Activated CD8-positive, alpha-beta memory T cell treated with anti-CD3 and anti-CD28 coated beads for 48 hours (primary cell): ENCODE measurements at places on chromosomes 11 and 22.

- DNase-seq = no peak
These were observed 40.2 kb downstream of the PDE2A start for GRCh38 chr11:72634016-72634415.

DNA sequence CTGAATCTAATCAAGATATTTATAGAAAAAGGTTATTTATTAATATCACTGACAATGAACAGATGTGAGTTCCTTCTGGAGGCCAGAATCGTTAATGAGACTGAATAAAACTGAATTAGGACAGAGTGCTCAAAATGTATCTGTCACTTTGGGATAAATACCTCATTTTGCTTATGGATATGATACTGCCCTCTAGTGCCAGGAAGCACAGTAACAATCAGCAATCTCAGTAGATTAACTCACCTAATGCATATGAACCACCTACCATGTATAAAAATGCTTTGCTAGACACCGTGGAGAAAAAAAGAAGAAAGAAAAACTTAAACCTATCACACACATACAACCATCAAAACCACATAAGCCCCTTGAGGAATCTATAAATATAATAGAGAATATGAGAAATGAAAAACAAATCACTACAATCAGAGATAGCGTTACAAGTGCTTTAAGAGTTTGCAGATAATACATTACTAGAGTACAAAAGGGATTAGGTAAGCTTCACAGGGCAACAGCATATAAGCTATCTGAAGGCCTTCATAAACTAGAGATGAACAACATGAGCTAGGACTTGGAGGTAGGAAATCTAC, 117.4 kb downstream of the SGSM3 start:
- DNase-seq = no peak

GRCh38 chr22:34897126-34897525, 168.8 kb upstream of the ISX start:
- DNase-seq = no peak

GRCh38 chr11:122108192-122108799, 7.7 kb downstream of the BLID start:
- DNase-seq = no peak

DNA sequence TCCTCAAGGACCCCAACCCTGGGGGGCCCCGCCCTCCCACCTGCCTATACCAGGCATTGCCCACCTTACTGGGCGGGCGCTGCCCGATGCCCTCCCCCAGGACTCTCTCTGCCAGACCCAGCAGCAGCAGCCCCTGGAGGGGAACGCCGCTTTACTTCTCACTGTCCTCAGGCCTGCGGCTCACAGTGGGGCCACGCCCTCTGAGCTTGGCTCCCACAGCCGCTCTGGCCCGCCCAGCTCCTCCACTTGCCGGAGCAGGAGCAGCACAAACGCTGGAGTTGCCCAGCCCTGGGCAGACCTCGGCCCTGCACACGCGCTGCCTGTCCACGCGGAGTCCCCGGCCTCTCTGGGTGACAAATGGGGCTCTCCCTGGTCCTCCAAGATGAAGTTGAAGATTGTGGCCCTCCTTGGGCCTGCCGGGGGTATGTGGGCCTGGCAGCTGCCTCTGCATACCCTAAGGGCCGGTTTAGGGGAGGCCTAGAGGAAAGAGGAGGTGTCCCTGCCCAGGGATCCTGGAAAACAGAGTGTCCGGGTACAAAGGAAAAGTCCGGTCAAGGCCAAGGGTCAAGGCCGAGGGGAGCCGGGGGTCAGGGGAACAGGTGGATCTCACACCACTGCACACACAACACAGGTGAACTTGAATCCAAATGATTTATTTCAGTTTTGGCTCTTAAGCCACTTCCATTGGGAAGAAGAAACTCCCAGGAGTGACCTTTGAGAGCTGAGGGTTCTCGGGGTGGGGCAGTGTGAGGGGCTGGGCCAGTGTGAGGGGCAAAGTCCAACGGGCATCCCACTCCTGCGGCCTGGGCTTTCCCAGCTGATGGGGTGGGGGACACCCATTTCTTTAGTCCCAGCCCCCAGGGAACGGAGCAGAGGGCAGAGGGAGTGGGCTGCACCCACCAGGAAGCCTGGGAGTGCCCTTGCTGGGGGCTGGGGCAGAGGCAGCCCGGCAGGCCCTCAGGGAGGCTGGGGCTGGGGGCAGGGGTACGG, 674 bp upstream of the BAIAP2L2 start:
- DNase-seq = no peak

DNA sequence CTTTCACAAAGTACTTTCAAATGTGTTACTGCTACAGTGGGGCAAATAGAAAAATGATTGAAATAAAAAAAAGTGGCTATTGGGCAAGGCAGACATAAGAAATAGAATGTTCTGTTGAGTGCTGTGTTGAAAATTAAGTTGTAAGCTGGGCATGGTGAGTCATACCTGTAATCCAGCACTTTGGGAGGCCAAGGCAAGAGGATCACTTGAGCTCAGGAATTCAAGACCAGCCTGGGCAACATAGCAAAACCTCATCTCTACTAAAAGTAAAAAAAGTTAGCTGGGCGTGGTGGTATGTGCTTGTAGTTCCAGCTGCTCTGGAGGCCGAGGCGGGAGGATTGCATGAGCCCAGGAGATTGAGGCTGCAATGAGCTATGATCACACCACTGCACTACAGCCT, 26.9 kb upstream of the LDHA start:
- DNase-seq = no peak

GRCh38 chr11:64535811-64536210, 55.2 kb upstream of the SLC22A12 start:
- no peak for DNase-seq

- DNase-seq = no peak
These were observed 30.2 kb downstream of the GTF2H1 start for GRCh38 chr11:18352581-18352980.

DNA sequence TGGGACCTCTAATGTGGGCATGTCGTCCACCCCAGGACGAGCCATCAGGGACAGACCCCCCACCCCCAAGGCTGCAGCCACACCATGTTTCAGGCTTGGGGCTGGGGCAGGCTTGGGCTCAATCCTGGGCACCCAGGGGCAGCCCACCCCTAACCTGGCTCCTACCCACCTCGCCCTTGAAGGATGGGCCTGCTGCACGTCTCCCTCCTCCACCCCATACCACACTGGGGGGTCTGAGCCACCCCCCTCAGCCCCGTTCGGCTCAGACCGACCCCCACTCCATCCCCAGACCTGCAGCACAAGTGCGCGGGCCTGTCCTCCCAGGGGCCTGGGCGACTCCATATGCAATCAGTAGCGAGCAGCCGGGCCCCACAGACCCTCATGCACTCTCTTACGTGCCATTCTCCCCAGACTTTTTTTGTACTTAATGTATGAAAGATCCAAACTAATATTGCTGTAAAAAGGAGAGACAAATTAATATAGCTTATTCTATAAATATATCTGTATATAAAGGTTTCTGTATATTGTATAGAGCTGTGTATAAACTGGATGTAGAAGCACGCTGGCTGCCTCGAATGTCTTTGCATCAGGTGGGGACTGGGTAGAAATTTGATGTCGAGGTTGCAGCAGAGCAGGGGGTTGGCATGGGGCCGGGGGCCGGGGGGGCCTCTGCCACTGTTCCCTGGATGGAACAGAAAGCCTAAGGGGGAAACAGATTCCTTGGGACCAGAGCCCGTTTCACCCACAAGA, 5.8 kb upstream of the MYRF start:
- no peak for DNase-seq

- no peak for DNase-seq
These were observed 107.1 kb upstream of the CADM1 start for GRCh38 chr11:115611343-115611742.

DNA sequence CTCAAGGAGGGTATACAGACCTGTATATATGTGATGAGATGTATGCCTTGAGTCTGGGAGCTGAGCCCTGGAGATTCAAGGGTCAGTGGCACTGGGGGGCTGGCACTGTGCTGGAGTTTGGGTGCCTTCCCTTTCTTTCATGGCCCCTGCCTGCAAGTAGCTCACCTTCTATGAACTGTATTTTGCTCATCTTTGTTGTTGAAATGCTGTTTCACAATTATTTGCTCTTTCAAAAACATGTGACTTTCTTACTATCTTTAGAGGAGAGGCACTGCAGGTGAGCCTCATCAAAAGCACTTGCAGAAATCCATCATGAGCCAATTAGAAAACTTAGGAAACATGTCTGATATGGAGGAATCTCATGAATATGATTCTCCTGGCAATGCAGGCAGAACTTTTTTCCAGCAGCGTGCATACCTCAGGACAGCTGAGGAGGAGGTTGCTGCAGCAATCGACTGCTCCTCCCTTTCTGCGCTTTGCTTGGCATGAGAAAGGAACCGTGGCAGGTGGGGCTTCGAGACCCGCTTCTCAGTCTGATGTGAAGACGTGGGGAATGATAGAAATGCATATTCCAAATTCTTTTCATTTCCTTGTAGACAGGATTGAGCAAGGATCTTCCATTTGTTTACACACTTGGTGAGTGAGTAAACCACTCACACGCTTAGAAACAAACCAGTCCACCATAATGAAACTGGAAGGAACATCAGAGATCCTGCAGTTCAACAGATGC, 178.4 kb upstream of the E2F8 start:
- DNase-seq = no peak

- no peak for DNase-seq
These were observed 64.8 kb downstream of the APOL1 start for GRCh38 chr22:36317658-36318271.

DNA sequence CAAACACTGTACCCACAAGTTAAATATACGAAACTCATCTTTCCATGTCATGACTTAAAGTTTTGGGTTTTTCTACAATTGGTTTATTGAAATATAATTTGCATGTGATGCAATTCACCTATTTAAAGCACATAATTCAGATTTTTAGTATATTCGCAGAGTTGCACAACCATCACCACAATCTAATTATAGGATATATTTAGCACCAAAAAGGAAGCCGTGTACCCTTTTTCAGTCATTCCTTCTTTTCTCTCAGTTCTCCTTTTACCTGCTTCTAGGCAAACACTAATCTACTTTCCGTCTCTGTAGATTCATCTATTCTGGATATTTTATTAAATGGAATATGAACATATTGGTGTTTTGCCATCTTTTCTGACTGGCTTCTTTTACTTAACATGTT, 1458.1 kb upstream of the TENM4 start:
- DNase-seq = no peak

GRCh38 chr22:18056161-18056666, 21.6 kb upstream of the PEX26 start:
- DNase-seq = no peak

GRCh38 chr22:31628362-31628761, 33.7 kb downstream of the PISD start:
- no peak for DNase-seq

- DNase-seq = no peak
These were observed 47.6 kb downstream of the CACNA1I start for GRCh38 chr22:39617970-39618757.

DNA sequence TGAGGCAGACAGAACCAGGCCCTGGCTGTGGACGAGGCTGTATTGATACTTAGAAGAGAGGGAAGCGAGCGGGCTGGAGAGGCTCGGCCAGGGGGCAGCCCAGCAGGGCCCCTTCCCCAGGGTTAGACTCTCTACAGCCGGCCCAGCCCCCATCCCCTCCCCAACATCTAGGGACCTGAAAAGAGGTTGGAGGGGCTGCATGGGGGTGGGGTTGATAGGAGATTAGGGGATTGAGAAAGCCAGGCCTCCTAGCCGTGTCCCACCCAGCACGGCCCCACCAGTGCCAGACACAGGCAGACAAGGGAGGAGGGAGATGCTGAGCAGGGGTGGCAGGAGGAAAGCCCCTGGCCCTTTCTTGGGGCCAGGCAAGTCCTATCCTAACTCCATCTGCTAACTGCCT, 5.7 kb downstream of the LSP1 start:
- no peak for DNase-seq

DNA sequence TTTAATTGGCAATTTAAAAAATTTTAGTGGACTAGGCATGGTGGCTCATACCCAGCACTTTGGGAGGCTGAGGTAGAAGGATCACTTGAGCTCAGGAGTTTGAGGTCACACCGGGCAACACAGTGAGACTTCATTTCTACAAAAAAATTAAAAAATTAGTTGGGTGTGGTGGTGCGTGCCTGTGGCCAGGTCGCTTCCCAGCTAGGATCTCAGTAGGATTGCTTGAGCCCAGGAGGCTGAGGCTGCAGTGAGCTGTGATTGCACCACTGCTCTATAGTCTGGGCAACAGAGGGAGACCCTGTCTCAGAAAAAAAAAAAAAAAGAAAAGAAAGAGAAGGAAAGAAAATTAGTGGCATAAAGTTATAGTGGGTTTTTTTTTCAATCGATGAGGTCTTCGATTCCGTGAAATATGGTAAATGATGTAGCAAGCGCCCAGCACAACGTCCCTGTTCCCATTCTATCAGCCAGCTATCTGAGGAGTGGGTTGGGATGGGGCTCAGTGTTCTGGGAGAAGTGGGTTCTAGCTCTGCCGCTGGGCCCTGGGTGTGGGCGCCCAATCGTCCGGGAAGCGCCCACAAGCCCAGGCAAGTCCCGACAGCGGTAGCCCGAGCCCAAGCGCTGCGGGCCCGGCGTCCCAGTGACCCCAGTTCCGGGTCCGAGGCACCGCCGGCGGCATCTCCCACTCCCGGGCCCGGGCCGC, 1.4 kb downstream of the FOSL1 start:
- no peak for DNase-seq

- DNase-seq = no peak
These were observed 11.8 kb downstream of the LTO1 start for GRCh38 chr11:69663326-69663725.

DNA sequence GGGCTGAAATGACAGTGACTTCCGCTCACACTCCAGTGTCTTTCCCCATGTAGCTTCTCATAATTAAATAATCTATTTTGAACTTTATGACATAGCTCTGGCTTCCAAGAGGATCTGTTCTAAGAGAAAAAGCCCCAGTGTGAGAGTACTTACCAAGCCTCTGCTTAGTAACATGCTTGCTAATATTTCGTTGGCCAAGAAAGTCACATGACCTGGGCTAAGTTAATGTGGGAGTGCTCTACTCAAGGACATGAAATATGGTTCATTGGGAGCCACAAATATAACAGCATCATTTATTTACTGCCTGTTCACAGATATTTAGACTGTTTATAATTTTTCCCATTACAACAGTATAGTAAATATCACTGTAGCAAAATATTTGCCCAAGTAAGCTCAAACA, 42.5 kb downstream of the CCDC73 start:
- no peak for DNase-seq

GRCh38 chr11:93051186-93051585, 81.7 kb downstream of the MTNR1B start:
- no peak for DNase-seq

GRCh38 chr22:44193535-44193891, 12.8 kb downstream of the PARVG start:
- no peak for DNase-seq

DNA sequence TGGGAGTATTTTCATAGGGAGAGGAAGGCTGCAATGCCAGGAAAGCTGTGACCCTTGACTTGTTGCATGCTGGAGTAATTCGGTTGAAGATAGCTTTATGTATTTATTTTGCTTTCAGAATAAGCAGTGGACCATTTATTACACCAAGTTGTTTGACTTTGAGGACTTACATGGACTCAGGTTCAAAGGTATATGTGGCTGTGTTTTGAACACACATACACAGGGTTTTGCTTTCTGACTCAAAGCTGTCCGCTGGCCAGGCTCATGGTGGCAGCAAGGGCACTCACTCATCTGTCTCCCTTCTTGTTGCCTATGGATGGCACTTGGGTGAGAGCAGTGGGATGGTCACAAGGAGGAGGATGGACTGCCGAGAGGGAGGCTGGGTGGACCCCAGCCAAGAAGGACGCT, 6.5 kb downstream of the TIMP3 start:
- DNase-seq = no peak
